ENCODE measurements at places on chromosomes 1 and 21.

DNA sequence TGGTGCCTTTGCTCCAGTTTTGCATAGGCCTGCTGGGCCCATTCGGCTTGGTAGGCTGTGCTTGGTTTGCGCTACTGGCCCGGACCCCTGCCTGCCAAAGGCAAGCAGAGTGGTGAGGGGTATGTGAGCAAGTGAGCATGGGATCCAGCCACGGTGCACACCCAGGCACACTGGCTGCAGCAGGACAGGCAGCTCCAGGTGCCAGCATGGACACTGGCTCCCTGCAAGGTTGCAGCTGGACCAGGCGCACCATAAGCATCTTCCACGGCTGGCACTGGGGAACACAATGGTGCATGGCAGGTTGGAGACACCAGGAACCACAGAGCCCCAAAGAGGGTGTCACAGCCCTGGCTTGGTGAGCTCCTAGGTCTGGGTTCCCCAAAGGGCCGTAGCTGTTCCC lies 693.5 kb upstream of the PTBP2 start:
- DNase-seq = no peak

DNA sequence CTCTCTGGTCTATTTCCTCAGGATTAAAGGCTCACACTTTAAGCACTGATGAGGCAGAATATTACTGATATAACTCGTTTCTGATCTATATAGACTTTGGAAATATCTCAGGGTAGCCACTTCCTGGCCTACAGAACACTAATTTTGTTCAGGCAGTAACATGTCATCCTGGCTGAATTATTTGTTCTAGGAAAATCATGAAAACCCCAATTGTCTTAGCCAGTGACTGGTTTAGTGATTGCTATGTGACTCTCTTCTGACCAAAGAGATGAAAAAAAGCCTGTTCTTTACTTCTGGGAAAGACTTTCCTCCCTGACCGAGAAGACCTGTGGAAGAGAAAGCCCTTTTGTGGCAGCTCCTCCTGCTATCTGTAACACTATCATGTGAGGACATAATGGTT lies 453.7 kb downstream of the SETD4 start:
- no peak for DNase-seq

DNA sequence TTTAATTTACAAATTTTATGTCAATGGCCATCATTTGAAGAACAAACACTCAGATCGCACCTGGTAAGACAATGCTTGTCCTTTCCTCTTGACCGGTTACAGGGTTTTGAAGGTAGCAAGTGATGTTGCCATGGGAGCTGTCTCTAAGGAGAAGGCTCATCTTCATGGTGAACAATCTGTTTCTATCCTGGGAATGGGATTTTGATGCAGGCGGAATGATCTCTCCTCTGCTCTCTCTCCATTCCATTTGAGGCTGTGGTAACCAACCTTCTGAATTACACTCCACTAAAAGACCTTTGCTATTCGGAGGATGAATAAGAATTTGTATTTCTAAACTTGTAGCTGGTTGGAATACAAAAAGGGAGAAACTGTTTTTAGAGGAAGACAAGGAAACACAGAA lies 57.9 kb upstream of the SLC5A9 start:
- DNase-seq = no peak

- DNase-seq = peak; percentile 58
These were observed 1.1 kb downstream of the RALGPS2 start for GRCh38 chr1:178726087-178726517.

DNA sequence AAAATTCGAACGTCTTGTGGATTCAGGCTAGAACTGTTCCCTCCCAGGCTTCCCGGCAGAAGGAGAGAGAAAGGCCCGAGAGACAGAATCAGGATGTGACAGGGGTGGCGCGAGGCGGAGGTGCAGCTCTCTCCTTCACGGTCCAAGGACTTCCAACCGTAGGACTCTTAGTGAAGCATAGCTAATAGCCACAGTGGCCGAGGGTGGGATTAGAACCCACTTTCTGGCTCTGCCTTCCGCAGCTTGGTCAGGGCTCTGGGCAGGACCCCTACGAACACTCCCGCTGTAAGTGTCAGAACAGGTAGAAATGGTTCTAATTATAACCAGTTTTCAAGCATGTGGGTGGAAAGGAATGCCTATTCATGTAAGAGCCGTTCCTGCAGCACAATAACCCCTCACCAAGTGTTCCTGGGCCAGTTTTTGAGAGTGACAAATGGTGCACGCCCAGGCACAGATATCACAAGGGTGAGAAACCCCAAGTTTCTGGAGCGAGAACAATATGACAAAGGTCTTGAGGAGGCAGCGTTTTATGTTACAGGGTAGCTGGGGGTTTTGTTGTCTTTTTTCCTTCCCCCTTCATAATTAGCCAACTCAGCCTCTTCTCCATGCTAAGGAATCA lies 86.4 kb downstream of the SYF2 start:
- no peak for DNase-seq

DNA sequence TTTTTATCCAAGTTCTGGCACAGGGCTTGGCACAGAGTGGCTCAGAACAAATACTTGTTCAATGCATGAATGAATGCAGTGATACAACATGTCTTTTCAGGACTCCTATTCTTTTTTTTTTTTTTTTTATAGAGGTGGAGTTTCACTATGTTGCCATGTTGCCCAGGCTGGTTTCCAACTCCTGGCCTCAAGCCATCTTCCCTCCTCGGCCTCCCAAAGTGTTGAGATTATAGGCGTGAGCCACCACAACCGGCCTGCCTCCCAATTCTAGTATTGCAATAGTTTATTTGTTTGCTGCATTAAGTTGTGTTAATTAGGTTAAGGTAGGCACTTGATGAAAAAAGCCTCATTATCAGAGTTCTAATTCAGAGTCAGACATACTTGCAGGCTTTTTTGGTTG lies 17.9 kb downstream of the UBE4B start:
- no peak for DNase-seq

- DNase-seq = peak; percentile 35
These were observed 17.4 kb downstream of the TNFRSF1B start for GRCh38 chr1:12184008-12184681.

GRCh38 chr1:242212401-242212800 lies 213.5 kb upstream of the MAP1LC3C start:
- DNase-seq = no peak

GRCh38 chr1:7824701-7825100 lies 28.2 kb downstream of the UTS2 start:
- DNase-seq = no peak

GRCh38 chr1:31645274-31645568 lies 545 bp upstream of the PEF1 start:
- no peak for DNase-seq

DNA sequence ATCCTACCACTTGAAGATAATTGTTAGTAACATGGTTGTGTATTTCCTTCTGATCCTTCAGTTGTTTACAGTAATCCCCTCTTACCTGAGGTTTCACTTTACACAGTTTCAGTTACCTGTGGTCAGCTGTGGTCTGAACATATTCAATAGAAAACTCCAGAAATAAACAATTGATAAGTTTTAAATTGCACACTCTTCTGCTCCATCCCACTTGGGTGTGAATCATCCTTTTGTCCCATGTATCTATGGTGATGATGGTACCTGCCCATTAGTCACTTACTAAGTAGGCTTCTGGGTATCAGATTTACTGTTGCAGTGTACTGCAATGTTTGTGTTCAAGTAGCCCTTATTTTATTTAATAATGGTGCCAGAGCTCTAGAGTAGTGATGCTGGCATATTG lies 62.5 kb downstream of the OSBPL9 start:
- no peak for DNase-seq

DNA sequence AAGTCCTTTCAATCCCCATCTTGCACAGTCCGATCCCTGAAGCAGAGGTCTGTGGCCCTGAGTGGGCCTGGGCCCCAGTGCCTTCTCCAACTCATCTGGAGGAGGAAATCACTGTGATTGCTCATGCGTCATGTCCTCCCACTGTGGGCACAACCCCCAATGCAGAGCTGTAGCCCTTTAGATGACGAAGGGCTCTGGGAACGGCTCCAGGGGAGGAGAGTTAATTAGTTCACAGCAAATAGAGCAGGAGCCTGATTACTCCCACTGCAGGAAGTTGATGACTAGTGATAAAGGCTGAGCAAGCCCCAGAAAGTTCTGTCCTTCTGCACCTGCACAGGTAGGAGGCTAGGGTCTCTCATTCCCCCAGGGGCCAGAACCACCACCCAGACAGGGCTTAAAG lies 111.5 kb downstream of the CCDC185 start:
- peak; percentile 77 for DNase-seq

- DNase-seq = no peak
These were observed 17.8 kb upstream of the LAMC2 start for GRCh38 chr1:183168308-183168707.

- DNase-seq = no peak
These were observed 8.4 kb upstream of the KPNA6 start for GRCh38 chr1:32099426-32099825.

- no peak for DNase-seq
These were observed 199.4 kb upstream of the CACYBP start for GRCh38 chr1:174800216-174800851.

- DNase-seq = no peak
These were observed 198.3 kb downstream of the CYYR1 start for GRCh38 chr21:26374817-26375216.

GRCh38 chr1:160346958-160347357 lies 3.8 kb downstream of the NCSTN start:
- no peak for DNase-seq

GRCh38 chr1:96364576-96364975 lies 357.0 kb upstream of the PTBP2 start:
- DNase-seq = no peak
